ENCODE measurements at places on chromosomes 12 and 14.

- no peak for DNase-seq
These were observed 34.9 kb downstream of the BBS10 start for GRCh38 chr12:76313299-76313698.

DNA sequence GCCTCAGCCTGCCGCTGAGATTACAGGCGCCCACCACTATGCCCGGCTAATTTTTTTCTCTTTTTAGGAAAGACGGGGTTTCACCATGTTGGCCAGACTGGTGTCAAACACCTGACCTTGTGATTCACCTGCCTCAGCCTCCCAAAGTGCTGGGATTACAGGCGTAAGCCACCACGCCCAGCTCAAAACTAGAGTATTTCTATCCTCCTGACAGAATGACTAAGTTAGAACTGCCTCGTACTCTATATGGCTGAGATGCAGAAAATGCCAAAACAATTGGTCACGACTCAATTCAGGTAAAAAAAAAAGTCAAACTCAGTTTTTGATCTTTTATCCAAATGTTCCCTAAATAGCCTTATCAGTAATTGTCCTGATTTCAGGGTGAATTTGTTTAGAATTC, 11.1 kb downstream of the AKAP5 start:
- no peak for DNase-seq

DNA sequence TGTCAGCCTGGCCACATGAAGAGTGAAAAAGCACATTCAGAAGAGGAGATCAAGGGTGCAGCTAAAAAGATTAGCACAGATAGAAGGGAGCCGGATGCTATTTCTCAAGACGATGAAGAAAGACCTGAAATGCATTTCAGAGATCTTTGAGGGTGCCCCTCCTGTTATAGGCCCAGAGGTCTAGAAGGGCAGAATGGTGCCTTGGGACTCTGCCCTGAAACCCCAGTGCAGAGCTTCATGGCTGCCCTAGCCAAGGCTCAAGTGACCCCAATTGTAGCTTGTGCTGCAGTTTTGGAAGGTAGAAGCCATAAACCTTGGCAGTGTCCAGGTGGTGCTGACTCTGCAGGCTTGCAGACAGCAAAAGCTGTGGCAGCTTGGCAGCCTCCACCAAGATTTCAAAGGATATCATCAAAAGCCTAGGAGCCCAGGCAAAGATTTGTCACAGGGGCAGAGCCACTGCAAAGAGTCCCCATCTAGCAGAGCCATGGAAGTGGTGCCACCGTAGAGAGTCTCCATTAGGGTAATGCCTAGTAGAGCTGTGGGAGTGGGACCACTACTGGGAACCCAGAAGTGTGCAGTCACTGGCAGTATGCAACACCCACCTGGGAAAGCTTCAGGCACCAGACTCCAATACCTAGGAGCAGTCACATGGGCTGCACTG, 6.4 kb downstream of the LACRT start:
- DNase-seq = no peak

- peak; percentile 44 for DNase-seq
These were observed 274.7 kb downstream of the DAD1 start for GRCh38 chr14:22314183-22314820.

DNA sequence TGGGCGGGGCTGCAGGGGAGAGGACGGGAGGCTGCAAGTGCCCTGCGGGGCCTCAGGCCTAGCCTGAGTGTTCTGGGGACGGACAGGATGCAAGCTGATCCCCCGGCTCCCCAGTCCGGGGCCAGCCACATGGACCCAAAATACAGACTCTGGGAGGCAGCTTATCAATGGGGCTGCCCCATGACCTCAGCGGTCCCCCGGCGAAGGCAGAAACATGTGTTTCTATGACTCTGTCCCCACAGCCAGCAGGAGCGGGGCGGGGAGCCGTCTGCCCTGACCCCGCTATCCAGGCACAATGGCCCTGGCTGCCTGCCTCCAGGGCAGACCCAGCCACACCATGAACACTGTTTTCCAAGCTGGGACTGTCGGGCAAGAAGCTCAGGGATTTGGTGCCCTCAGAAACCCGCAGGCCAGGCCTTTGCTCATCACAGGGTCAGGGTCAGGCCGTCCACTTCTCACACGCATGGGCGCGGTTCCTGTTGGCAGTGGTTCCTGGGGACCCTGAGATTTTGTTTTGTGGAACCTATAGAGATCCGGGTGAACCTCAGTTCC, 75.0 kb downstream of the RFLNA start:
- no peak for DNase-seq

GRCh38 chr14:44168566-44168965, 338.5 kb downstream of the FSCB start:
- no peak for DNase-seq
